Spleen (tissue), 13 donors: ENCODE measurements at places on chromosomes 11 and 22.

DNA sequence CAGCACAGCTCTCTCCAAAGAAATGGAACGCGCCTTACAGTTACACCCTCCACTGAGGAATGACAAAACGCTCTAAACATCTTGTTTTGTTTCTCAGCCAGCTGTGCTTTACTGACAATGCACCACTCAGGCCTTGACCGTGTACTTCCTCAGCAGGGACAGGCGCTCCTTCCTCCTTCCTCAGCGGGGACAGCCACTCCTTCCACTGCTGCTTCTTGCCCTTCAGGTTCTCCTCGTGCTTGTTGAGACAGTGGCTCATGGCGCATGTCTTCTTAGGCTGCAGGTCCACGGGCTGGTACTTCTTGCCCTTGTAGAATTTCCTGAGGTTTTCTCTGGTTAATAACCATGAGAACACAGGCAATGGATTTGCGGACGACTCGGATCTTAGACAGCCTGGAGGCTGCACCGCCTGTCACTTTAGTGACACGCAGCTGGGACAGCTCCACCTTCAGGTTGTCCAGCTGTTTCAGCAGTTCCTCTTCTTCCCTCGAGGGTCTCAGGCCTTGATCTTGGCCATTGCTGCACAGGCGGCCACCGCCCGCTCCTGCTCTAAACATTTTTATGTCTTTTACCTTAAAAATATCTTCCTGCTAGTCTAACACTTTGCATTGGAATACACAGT is 613.8 kb downstream of the BRD1 start:
- DNase-seq = peak; percentile 30

DNA sequence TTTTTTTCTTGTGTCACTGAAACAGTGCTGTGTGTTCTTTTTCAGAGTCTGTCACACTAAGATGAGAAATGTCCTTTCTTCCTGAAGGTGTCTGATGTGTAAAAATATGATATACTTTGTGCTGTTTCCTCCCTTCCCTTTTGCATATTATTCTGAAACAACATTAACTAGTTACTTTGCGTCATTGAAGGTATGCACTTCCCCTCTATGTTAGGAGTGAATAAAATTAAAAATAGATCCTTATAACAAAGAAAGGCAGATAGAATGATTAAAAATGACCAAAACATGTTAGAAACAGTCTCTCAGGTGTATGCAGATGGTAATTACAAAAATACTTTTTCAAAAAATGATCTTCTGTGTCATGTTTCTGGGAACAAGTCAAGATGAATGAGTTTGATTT is 1.6 kb upstream of the RAB30 start:
- DNase-seq = no peak

DNA sequence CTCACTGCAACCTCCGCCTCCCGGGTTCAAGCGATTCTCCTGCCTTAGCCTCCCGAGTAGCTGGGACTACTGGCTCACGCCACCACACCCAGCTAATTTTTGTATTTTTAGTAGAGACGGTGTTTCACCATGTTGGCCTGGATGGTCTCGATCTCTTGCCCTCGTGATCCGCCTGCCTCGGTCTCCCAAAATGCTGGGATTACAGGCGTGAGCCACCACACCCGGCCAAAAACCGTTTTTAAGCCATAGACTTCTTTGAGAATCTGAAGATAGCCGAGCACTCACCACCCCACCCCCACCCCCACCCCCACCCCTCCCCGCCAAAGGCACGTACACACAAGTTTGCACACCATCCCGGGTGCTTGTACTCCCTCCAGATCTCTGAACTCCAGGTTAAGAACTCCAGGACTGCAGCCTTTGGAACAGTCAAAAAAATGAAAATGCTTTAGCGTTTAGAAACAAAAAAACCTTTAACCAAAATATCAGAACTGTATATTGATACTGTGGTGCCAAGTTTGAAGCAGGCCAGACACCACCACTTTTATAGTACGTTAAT is 1.5 kb downstream of the CRKL start:
- DNase-seq = peak; percentile 51

- DNase-seq = peak; percentile 85
Measured at GRCh38 chr11:125903711-125904659, at the start of gene DDX25. DDX25 (plus strand) TSS chr11:125904508; CDS start chr11:125904518, 10 bp downstream.

- DNase-seq = no peak
Measured at GRCh38 chr11:112281726-112282125, 21.1 kb upstream of the PLET1 start.

GRCh38 chr11:70811483-70811882 is 413.2 kb downstream of the CTTN start:
- DNase-seq = no peak

DNA sequence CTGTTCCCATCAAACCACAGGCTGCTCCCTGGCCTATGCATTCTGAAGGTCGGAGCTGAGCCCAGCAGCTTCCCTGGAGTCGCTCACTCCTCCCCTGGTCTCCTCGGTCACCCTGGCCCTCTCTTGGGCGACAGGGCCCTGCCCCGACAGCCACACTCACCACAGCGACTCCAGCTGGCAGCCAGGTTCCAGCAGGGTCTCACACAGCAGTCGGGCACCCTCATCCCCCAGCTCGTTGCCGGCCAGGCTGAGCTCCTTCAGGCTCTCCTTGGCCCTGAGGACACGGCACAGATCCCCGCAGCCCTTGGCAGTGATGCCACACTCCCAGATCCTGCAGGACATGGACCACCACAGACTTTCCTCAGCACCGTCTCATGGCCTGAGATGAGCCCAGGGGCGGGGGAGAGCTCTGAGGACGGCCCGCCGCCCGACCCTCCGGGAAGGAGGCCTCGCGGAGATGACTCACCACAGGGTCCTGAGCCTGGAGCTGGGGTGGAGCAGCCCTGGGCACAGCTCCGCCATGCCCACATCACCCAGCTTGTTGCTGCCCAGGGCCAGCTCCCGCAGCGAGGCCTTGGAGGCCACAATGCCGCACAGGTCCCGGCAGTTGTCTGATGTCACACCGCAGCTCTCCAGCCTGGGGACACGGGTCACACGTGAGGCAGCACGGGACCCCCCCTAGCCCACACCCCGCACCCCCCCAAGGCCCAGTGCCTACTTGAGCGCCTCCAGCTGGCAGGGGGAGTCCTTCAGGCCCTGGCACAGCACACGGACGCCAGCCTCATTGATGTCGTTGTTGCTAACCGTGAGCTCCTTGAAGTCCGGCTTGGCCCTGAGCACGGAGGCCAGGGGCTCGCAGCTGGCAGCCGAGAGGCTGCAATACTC is 8.5 kb downstream of the RNH1 start:
- DNase-seq = no peak

DNA sequence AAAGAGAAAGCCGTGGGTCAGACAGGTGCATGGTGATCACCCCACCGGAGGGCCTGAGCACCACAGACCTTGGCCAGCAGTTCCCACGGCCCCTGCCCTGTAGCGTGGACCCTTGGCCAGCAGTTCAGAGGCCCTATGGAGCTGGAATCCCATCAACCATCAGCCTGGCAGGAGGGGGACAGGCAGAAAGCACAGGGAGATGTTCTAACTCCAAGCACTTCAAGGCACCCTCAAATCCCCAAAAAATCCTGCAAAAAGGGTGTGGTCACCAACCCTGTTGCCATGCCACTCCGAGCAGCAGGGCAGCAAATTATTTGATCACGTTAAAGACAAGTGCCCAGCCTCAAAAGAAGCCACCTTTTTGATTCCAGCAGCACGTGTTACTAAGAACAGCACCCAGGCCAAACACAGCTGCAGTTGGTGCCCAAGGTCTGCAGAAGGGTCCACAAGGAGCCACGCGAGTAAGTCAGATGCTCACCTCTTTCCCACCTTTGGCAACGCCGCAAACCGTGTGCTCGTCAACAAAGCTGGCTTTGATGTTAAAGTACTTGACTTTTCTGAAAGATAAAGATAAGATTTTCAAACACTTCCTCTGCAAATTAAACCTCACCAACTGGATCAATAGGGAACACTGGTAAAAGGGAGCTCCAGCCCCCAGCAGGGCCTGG is 26.2 kb upstream of the COMT start:
- no peak for DNase-seq

DNA sequence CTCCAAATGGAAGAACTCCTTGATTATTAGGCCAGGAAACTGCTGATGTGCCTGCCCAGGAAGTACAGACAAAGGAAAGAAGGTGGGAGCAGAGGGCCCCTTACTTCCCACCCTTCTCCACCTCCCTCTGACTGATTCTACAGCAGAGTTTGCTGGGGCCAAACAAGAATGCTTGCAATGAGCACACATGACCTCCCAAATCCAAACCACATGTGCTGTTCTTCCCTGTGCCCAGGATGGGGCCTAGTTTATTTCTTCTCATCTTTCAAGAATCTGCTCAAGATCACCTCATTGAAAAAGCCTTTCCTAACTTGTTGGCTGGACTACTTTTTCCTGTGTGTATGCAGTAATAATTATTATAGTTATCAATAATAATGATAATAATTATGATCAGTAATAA is 286.1 kb downstream of the RAB38 start:
- no peak for DNase-seq

DNA sequence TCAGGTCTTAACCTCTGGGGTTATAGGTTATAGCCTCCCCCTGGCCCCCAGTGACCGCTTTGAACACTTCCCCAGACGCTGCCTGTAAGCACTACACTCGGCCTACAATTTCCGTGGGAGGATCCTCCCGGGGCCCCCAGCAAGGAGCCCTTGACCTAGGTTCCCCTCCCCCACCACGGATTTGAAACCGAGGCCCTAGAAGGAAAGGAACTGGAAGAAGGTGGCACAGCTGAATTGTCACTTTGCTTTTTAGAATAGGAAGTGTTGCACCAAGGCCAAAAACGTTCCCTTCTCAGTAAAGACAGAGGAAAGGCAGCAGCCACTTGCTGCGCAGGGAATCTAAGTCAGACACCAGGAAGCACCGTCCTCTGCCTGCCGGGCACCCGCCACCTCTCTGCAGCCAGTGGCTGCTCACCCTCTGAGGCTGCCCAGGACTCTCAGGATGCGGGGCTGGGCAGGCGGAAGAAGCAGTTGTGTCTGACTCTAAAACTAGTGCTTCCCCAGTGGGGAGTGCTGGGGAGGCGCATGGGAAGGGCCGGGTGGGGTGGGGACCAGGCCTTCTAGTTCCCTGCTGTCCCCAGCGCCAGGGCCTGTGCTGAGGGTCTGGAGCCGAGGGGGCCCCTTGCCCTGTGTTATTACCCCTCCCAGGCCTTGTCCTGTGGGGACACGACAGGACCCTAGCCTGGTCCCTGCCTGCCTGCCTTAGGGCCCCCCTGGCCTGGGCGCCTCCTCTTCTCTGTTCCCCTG is 7.9 kb upstream of the FLRT1 start:
- no peak for DNase-seq
